ENCODE measurements at places on chromosomes 1 and 21.

DNA sequence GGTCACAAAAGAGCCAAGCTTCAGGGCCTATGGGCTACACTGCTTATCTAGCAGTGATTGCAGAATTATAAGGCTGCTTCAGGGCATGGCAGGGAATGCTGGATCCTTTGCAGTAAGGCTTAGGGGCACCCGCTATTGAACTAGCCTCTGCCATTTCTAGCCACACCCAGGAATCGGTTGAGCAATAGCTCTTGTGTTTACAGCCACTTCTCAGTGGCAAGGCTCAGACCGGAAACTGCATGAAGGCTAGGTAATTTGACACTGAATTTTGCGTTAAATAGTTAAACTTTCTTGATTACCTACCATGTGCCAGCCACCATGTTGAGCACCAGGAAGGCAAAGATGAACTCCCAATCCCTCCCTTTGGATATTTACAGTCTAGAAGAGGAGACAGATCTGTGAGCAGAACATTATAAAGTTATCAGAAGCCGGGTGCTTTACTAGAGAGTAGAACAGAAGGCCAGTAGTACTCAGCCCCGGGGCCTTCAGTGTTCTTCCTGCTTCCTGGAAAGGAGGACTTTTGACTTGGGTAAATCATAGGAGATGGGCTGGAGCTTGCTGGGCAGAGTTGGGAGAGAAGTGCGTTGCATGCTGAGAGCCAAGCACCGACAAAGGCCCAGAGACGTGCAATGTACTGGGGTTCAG is 98.6 kb upstream of the LPGAT1 start:
- no peak for DNase-seq

- no peak for DNase-seq
These were observed 9.0 kb upstream of the RPTN start for GRCh38 chr1:152167835-152168534.

DNA sequence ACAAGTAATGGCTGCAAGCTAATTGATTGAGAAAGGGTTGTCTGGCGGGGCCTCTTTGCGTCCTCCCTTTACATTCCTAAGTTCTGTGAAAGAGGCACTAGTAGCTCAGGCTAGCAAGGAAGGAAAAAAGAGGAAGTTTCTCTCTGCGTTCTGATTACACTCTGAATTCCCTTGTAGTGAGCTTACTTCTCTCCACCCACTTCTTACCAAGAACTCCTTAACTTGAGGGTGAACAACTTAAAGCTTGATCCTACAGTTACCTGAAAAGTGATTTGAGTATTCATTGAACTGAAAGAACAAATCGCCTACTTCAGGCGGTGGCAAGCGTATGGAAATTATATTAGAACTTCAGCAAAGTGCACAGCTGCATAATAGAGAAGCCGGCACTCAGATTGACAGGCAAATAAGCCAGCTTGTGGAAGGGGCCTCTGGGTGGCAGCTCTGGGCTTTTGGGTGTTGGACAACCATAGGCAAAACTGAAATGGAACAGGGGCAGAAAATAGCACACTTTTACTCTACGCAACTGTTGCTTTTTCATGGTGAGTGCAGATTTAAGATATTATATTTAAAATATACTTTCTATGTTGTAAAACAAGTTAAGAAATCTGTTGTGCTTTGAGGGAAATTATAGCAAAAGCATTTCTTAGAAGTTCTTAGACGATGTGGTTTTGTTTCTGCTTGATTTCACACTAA is 464.5 kb downstream of the USP25 start:
- no peak for DNase-seq

GRCh38 chr1:74396933-74397332 is 115.5 kb downstream of the LRRC53 start:
- DNase-seq = no peak

DNA sequence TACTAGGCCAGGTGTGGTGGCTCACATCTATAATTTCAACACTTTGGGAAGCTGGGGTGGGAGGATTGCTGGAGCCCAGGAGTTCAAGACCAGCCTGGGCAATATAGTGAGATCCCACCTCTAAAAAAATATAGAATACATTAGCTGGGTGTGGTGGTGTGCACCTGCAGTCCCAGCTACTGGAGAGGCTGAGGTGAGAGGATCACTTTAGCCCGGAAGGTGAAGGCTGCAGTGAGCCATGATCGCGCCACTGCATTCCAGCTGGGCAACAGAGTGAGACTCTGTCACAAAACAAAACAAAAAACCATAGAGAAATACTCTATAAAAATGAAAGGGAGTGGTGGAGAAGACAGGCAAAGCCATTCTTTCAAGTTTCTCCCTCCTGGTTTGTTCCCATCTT is 62.1 kb downstream of the EYA3 start:
- no peak for DNase-seq

GRCh38 chr1:904310-904950 is 19.3 kb upstream of the SAMD11 start:
- peak; percentile 94 for DNase-seq

- DNase-seq = no peak
These were observed 3.3 kb downstream of the RGS16 start for GRCh38 chr1:182600745-182601415.

DNA sequence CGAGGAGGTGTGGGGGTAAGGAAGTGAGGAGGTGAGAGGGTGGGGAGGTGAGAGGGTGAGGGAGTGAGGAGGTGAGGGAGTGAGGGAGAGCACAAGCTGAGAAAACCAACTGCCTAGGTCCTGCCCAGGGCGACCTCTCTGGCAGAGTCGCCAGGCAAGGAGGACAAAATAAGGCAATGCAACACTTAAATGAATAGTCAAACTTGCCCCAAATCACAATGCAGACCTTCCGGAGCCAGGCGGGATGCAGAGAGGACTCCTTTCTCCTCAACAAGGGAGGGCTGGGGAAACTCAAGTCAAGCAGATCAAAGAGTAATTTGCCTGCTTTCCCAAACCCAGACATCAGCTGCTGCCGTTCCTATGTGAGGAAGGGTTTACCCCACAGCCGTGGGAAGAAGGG is 86.0 kb downstream of the CCDC185 start:
- no peak for DNase-seq

DNA sequence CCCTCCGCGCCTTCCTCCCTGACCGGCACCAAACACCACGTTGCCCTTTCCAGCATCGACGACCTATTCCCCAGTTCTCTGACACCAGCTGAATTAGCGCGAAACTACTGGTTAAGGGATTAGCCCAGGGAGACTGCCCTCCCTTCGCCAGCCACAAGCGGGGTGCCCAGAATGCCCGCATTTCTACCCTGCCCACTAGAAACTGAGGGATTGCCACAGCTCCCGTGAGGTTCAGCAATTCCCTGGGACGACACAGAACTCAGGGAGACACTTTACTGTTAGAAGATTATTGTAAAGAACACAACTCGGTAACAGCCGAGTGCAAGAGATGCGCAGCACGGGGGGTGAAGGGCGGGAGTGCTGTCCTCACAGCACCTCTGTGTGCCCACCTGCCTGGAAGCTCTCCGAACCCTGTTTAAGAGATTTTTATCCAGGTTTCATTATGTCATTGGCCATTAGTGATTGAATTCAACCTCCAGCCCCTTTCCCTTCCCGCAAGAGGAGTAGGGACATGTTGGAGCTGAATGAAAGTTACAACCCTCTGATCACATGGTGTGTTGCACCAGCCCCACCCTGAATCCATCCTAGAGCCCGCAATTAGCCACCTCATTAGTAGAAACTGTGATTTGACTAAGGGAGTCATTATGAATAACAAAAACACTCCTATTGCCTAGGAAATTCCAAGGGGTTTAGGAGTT is 15.8 kb upstream of the RIPPLY3 start:
- DNase-seq = no peak

GRCh38 chr1:228457017-228457395 is 30.2 kb upstream of the RNF187 start:
- DNase-seq = no peak

DNA sequence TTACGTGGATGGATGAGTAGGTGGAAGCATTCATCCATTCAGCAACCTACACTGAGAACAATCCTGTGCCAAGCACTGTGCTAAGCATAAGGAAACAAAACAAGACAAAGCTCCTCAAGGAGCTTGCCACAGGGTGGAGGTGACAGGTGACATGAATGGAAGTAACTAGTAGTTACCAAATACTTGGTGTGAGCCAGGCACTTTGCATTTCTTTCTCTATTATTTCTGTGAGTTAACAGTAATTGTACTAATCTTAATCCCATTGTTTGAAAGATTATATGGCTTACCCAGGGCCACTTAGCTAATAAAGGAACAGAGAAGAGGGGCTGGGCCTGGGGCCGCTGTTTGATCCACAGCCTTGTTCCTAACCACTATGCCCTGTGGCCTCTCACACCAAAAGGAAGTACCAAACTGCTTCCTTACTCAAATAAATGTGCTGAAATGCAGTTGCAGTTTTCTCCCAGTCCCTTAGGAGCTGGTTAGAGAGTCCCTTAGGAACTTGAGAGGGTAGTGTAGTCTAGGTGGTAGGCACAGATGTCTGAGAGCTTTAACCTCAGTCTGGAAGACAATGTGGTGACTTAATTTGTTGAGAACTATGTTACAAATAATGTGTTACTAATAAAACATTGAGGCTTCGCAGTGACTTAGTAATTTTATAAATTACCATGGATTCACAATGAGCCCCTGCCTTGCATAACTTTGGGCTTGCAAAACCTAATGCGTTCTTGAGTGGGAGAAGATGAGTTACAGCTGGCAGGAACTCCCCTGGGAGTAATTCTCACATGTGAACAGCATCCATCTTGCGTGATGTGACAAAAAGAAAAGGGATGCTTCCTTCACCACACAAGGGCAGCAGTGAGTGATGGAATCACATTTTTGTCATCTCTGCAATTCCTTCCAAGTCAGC is 69.8 kb downstream of the MPZL1 start:
- no peak for DNase-seq

GRCh38 chr1:99533909-99534637 is 111.8 kb upstream of the PALMD start:
- DNase-seq = no peak

- DNase-seq = no peak
These were observed 60.0 kb downstream of the MRPS6 start for GRCh38 chr21:34133392-34133791.

DNA sequence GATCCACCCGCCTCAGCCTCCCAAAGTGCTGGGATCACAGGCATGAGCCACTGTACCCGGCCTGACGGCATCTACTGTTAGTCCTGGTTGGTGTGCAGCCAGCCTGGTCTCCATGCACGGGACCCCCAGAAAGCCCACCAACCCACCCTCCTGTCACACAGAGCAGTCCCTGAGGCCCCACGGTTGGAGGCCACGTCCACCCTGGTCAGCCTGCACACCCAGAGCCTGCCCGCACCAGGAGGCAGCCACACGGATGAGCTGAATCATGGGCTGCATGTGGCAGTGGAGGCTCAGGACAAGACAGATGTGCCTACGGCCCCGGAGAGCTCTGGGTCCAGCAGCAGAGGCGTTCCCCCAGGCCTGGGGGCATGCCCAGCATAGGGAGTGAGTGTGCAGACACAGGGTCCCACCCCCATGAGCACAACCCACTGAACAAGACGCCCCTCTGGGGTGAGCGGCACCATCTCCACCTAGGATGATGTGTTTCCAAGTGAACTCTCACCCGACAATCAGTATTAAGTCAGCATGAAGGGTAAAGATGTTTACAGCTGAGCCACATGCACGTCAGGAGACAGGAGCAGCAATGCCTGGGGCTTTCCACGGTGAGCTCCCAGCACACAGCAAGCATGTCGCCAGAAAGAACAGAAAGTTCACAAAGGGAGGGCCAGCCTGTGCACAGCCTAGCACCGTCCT is 102.1 kb downstream of the WDR4 start:
- DNase-seq = no peak

DNA sequence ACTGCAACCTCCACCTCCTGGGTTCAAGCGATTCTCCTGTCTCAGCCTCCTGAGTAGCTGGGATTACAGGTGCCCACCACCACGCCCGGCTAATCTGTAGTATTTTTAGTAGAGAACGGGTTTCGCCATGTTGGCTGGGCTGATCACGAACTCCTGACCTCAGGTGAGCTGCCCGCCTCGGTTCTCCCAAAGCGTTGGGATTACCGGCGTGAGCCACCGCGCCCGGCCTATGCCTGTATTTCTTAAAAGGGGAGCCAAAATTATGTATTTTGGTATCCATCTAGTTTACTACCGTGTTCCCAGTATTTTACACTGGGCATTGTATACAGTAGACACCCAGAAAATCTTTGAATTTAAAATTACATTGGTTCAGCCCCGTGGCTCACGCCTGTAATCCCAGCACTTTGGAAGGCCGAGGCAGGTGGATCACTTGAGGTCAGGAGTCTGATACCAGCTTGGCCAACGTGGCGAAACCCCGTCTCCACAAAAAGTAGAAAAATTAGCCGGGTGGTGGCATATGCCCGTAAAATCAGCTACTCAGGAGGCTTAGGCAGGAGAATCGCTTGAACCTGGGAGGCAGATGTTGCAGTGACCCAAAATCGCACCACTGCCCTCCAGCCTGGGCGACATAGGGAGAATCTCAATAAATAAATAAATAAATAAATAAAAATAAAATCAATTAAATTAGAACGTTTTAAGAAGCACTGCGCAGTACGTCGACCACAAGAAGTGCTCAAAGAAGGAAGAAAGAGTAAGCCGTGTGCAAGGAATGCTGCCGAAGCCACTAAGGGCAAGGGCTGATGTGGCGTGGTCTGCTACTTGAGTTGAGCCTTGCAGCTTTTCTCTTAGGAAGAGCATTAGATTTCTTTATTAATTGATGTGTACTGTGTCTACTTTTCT is 1.5 kb upstream of the THRAP3 start:
- DNase-seq = no peak

GRCh38 chr1:86155807-86156565 is 586 bp downstream of the COL24A1 start:
- DNase-seq = no peak

DNA sequence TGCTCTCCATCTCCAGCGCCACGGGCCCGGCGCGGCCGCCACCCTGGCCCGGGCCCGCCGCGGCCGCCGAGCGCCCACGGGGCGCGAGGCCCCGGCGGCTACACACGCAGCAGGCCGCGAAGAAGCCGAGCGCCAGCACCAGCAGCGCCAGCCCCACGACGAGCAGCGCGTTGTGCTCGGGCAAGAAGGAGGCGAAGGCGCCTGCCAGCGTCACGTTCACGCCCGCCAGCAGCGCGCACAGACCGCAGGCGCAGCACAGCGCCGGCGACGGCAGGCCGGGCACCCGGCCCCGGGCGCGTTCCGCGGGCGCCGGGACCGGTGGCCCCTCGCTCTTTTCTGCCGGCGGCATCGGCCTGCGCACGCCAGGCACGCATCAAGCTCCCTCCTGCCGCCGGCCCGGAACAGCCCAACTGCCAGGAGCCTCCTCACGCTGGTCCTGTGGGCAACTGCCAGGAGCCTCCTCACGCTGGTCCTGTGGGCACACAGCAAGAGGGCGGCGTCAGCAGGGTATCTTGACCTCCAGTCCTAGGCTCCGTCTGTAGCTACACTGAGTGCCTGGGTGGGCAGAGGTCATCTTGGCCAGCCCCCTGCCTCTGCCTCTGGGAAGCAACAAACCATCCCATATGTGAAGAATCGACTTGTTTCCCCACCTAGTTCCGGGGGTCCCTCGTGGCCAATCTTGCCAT is 18.1 kb downstream of the KNCN start:
- DNase-seq = no peak

GRCh38 chr1:207755846-207756693 is 4.2 kb downstream of the CD46 start:
- no peak for DNase-seq

DNA sequence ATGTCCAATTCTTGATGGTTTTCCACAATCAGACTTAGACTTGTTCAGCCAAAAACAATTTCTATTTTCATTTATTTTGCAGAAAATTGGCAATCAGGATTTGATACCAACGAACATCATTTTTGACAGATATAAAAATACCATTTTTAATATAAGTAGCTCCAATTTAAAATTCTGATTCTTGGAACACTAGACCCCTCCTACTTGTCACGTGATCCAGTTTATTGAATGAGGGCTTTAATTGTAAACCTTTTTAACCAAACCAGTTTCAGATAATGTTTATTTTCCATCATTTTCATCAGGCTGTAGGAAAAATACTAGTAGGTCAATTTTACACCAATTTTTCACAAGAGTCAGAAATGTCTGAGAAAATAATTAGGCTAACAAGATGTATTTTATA is 607.2 kb upstream of the RGS18 start:
- no peak for DNase-seq
